Activated naive CD8-positive, alpha-beta T cell treated with anti-CD3 and anti-CD28 coated beads for 36 hours (primary cell): ENCODE measurements at places on chromosomes 3 and 15. TPM values are rescaled to one million over a fixed set of nuclear protein-coding genes. Genes with fewer than 3 reads are reported as not detected.

- no peaks in the 10 kb centered on the region for H3K4me1 ChIP-seq
- no peaks in the 10 kb centered on the region for H3K27me3 ChIP-seq
- H3K4me3 ChIP-seq, result no peak overlapping the region
- no peak for DNase-seq
- H3K36me3 ChIP-seq, result no peaks in the 10 kb centered on the region
These were observed 261.4 kb downstream of the CNTN3 start for GRCh38 chr3:74353039-74353438.

GRCh38 chr15:67085237-67085817 is 19.9 kb downstream of the SMAD3 start:
- H3K4me3 ChIP-seq, result peak overlapping the region; percentile 9
- H3K27me3 ChIP-seq, result no peaks in the 10 kb centered on the region
- H3K27ac ChIP-seq, result peak overlapping the region; percentile 85
- peak; percentile 61 for DNase-seq
- peaks cover 91% of the 10 kb centered on the region for H3K4me1 ChIP-seq

GRCh38 chr3:193506921-193507320 is 47.8 kb downstream of the ATP13A4 start:
- no peak for DNase-seq
- H3K27me3 ChIP-seq, result no peaks in the 10 kb centered on the region
- H3K27ac ChIP-seq, result no peak overlapping the region
- H3K4me1 ChIP-seq, result no peaks in the 10 kb centered on the region
- H3K4me3 ChIP-seq, result no peak overlapping the region
- H3K36me3 ChIP-seq, result no peaks in the 10 kb centered on the region

GOLGA6L9 gene
- 1.8 TPM for total RNA-seq

- H3K4me3 ChIP-seq, result peak overlapping the region; percentile 86
- no peaks in the 10 kb centered on the region for H3K27me3 ChIP-seq
- H3K4me1 ChIP-seq, result peaks cover 45% of the 10 kb centered on the region
- H3K27ac ChIP-seq, result peak overlapping the region; percentile 94
- H3K36me3 ChIP-seq, result peaks cover 5% of the 10 kb centered on the region
These were observed 12.4 kb downstream of the TNK2 start for GRCh38 chr3:195895861-195896360.

DNA sequence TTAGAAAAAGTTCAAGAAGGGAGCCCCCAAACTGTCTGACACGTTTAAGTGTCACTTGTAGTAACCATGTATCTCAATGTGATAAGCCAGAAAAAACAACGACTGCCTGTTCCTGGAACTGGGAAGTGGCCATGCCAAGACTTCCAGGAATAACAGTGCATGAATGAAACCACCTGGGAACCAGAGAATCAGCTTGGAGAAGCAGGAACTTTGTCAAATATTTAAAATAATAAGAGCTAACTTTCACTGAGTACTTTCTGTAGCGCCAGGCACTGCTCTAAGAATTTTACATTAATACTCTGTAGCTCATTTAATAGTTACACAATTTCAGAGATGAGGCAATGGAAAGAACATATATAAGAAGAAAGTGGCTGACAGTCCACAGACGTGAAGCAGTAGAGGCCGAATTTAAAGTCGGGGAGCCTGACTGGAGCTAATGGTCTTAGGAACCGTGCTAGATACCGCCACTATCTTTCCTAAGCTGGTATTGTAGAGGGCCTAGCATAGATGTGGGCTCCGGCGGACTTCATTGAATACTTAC is 876 bp downstream of the PLSCR1 start:
- peaks cover 60% of the 10 kb centered on the region for H3K4me1 ChIP-seq
- peaks cover 38% of the 10 kb centered on the region for H3K36me3 ChIP-seq
- H3K27me3 ChIP-seq, result no peaks in the 10 kb centered on the region
- H3K4me3 ChIP-seq, result peak overlapping the region; percentile 89
- DNase-seq, result no peak

GRCh38 chr3:16520970-16521881 is 7.7 kb upstream of the RFTN1 start:
- H3K4me3 ChIP-seq, result no peak overlapping the region
- H3K27ac ChIP-seq, result peak overlapping the region; percentile 77
- H3K4me1 ChIP-seq, result peaks cover 55% of the 10 kb centered on the region
- H3K27me3 ChIP-seq, result no peaks in the 10 kb centered on the region
- peaks cover 47% of the 10 kb centered on the region for H3K36me3 ChIP-seq
- no peak for DNase-seq

C3orf33 gene
- total RNA-seq, result 2.5 TPM

MAGI1 gene
- 0.16 TPM for total RNA-seq

DNA sequence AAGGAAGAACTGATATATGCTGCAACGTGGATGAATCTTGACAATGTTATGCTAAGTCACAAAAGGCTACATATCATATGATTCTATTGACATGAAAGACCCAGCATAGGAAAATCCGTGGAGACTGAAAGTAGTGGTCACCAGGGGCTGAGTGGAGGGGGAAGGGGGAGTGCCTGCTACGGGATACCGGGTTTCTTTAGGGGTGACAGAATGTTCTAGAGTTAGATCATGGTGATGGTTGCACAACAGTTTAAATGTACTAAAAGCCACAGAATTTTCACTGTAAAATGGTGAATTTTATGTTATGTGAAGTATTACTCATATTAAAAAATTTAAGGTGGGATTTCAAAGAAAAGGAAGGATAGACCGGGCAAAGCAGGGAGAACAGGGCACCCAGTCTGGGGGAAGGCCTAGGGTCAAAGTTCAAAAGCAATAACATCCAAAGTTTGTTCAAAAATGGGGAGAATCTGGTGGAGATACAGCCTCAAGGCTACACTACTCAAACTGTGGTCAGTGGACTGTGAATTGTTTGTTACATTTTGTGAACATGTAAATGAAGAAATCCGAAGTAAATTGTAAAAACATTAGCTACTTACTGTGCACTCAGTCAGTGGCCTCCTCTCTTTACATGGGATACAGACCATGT is 74.2 kb upstream of the FNDC3B start:
- peaks cover 4% of the 10 kb centered on the region for H3K27me3 ChIP-seq
- H3K4me3 ChIP-seq, result no peak overlapping the region
- no peak overlapping the region for H3K27ac ChIP-seq
- H3K36me3 ChIP-seq, result peaks cover 1% of the 10 kb centered on the region

DNA sequence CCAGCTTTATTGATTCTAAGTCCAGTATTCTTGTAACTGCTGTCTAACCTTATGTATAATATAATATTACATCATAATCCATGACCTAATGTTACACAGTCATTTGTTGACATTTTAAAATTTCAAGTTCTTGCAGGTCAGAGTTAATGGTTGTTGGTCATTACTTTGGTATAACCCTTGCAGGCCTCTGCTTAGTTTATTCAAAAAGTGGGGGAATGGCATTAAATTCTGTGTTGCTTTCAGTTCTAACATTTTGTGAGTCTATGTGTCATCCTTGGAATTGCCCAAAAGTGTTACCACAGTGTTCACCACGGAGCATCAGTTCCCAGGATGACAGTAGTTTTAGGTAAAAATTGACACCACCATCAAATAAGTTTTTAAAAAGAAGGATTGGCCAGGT is 174.8 kb upstream of the BCL6 start:
- H3K27ac ChIP-seq, result peak overlapping the region; percentile 97
- peak overlapping the region; percentile 72 for H3K4me3 ChIP-seq
- peaks cover 77% of the 10 kb centered on the region for H3K4me1 ChIP-seq

BCHE gene
- total RNA-seq, result not detected

DNA sequence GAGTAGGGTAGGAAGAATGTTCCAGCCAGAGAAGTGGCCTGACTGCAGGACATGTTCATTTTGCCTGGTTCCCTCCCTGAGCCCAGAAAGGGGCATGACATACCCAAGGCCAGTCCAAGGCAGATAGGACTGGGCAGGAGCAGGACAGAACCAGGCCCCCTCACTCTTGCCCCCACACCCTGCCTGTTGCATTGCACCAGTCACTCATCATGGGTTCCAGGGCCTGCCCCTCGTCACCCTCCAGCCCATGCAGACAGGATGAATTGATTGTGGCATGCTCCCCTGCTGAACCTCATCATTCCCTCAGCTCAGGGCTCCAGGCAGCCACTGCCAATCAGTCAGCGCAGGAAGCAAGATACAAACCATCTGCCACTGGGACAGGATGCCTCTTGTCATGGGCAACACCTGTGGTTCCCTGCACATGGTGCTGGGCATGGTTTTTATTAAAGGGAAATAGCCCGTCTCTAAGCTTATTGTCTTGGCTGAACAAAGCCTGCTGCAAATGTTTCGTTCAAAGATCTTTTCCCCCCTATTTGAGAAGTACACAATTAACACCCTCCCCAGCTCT is 48.9 kb downstream of the RASGRF1 start:
- peaks cover 1% of the 10 kb centered on the region for H3K36me3 ChIP-seq
- H3K27me3 ChIP-seq, result peaks cover 35% of the 10 kb centered on the region
- H3K27ac ChIP-seq, result no peak overlapping the region
- H3K4me3 ChIP-seq, result no peak overlapping the region
- no peaks in the 10 kb centered on the region for H3K4me1 ChIP-seq

GRCh38 chr3:71247221-71247957 is 336.1 kb downstream of the FOXP1 start:
- H3K4me1 ChIP-seq, result peaks cover 83% of the 10 kb centered on the region
- H3K27me3 ChIP-seq, result no peaks in the 10 kb centered on the region
- DNase-seq, result no peak
- no peak overlapping the region for H3K4me3 ChIP-seq
- H3K27ac ChIP-seq, result peak overlapping the region; percentile 59

DNA sequence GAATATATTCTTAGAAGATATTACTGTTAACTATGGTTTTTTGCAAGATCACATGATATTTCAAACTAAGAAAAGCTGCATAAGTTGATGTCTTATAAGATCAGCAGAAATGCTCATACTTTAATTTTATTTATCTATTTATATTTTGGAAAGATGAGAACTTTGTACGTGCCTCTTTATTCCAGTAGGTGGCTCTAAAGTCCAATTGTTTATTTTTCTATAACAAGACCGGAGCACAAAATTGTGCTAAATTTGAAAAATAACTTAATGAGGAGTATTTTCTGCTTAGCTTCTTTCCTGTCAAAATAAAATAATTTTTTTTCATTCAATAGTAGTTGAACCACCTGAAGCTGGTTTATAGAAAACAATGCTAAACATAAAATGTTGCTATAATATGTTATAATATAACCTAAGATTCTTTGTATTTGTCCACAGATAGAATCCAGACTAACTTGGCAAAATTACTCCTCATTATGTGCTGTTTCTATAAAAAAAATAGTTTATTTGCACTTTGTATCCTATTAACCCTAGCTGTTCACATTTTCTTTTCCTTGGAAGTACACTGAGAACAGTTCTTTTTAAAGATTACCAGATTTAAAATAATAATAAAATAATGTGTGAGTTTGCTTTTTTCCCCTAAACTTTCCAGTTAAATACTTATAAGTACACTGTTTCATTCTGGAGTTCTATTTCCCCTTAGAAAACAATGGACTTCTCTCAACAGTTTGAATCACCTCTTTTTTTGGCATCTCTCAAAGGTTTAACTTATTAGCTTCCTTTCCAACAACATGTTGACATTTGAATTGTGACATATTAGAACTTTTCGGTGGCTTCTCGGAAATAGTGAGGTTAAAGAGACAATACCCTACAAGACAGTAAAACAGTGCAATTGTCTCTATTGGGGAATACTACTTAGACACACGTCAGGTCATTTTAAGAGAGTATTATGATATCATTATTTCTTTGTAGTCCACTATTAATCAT is 530.0 kb downstream of the MECOM start:
- H3K4me3 ChIP-seq, result no peak overlapping the region
- no peaks in the 10 kb centered on the region for H3K4me1 ChIP-seq
- H3K36me3 ChIP-seq, result no peaks in the 10 kb centered on the region
- no peak for DNase-seq

DNA sequence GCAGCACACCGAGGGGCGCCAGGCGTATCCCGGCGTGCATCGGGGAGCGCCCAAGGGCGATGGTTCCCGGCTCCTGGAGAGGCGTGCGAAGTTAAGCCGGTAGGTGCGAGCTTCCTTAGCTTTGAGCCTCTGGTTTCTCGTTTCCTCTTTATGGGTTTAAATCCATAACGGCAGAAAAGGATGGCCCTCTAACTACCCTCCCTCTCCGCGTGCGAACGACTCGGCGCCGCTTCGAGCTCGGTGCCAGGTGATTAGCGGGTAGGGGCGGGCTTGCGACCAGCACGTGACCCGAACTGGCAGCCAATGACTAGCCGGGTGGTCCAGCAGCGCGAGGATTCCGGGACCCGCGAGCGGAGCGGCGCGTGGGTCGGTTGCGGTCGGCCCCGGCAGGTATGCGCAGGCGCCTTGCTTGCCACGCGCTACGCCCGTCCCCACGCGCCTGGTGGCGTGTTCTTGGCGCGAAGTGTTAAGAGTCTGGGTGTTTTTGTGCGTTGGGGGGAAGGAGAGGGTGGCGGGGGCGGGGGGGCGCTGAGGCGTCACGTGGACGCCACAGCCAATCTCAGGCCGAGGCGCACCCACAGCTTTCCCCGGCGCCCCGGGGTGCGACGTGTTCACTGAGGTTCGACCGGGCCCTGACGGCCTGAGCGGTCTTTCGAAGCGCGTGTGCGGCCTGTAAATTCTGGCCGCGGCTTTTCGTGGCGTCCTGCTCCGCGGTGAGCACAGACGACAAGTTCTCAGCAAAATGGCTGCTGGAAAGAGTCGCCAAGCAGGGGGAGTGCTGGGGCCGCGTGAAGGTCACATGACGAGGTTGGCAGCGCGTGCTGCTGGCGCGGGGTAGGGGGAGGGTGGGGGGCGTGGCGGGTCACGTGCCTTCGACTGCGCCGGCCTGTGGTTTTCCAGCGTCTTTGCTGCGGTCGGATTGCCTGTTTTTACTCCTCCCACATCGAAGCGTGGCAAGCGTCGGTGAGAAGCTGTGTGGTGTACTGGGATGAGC is 38.7 kb upstream of the MGA start:
- H3K4me3 ChIP-seq, result peak overlapping the region; percentile 77
- peaks cover 4% of the 10 kb centered on the region for H3K36me3 ChIP-seq
- peak overlapping the region; percentile 83 for H3K27ac ChIP-seq
- H3K27me3 ChIP-seq, result peaks cover 3% of the 10 kb centered on the region
- peak; percentile 86 for DNase-seq

- no peaks in the 10 kb centered on the region for H3K36me3 ChIP-seq
- no peak overlapping the region for H3K4me3 ChIP-seq
- H3K27me3 ChIP-seq, result no peaks in the 10 kb centered on the region
- no peak for DNase-seq
- H3K27ac ChIP-seq, result no peak overlapping the region
These were observed 570.6 kb upstream of the ROBO1 start for GRCh38 chr3:80338366-80338765.
